ENCODE measurements at places on chromosomes 3 and 15. TPM values are rescaled to one million over a fixed set of nuclear protein-coding genes. Genes with fewer than 3 reads are reported as not detected.

DNA sequence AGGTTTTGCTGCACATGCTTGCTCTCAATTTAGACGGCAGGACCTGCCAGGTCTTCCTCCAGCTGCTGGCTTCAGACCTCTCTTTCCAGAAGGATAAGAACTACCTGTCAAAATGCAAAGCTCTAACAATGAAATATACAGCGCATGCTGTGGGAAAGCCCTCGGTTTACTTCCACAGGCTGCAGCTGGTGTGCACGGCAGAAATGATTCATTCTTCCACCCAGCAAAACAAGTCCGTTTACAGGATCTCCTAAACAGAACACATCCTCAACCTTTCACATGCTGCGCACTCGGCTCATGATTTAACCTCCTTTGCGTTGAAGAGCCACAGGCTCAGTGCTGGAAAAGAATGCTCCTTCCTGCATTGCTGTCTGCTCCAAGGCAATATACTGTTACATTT lies 92.4 kb upstream of the WNT5A start:
- DNase-seq: no peak

DNA sequence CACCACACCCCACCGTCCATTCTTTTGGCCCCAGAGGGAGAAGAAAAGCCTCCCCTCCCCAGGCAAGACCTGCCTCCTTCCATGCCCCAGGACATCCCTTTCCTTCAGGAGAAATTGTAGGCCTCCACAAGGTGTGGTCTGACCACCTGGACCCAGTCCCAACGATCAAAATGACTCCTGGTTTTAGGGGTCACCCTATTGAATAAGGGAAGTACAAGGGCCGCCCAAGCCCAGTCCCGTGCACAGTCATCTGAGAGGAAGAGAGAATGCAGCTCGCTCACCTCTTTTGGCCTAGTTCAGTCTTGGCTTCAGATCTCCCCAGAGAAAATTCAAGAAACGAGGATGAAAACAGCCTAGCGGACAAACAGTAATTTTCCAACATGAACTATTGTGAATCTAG lies 249.1 kb downstream of the UACA start:
- no peak for DNase-seq

STRA6 gene
- 14.1 TPM for polyA plus RNA-seq

DNA sequence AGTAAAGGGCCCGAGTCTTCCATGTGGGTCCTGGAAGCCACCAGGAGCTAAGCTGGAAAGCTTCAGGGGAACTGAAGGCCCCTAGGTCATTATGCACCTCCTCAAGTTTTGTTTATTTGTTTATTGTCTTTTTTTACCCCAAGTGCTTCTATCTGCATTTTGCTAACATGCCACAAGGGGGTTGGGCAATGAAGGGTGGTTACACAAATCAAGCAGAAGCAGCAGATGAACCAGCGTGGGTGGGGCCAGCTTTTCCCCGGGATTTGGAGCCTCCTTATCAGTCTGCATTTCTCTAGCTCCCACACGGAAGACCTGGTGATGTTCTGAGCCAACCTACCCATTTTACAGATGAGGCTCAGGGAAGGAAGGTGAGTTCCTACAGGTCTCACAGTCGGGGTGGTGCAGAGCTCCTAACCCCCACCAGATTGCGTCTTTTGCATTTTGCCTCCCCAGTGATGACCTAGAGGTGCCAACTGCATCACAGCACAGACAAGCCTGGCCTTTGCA lies 16.8 kb downstream of the TMC3 start:
- no peak for DNase-seq

CDAN1 gene
- polyA plus RNA-seq: 17.1 TPM

DNA sequence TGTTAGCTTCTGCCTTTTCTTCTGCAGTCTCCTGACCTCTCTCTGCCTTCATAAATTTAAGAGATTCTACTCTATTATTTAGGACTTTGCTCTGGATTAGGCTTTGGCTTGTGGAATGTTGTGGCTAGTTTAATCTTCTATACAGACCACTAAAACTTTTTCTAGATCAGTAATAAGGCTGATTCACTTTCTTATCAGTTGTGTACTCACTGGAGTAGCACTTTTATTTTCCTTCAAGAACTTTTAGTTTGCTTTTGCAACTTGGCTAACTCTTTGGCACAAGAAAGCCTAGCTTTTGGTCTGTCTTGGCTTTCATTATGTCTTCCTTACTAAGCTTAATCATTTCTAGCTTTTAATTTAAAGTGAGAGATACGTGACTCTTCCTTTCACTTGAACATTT lies 265.5 kb upstream of the TBC1D5 start:
- DNase-seq: no peak

DNA sequence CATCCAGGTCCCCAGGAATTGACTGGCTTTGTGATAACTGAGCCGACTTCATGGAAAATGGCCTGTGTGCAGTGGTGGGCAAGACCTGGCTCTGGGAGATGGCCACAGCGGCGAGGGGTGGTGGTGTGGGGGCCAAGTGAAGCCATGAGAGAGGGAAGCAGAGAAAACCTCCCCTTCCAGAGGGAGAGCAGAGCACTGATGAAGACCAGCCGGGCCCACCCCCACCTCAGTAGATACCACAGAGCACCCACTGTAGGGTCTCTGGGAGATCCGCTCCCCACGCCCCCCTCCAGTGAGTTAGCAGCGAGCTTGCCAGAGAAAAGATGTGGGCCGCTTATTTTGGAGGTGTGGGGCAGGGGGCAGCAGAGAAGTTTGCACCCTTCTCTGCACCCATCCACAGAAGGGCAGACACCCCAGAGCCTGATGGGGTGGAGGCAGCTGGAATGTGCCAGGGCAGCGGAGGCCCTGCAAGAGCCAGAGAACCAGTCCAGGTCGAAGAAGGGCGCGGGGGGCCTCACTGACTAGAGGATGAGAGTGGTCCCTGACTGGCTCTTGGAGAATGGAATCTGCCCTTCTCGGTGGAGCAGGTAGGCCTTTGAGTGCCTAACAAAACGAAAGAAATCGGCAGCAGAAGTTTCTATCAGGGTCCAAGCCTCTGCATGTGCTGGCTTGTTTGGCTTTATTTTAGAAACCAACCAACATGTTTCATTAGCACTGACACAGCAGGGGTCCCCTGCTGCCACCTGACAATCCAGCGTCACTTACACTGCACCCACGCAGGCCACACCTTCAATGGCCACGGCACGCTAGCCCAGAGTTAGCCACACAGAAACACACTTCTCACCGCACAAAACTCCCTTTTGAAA lies 28.3 kb downstream of the MELTF start:
- no peak for DNase-seq

- DNase-seq: peak; percentile 1
Measured at GRCh38 chr15:25724899-25725298, 138.2 kb downstream of the ATP10A start.

DNA sequence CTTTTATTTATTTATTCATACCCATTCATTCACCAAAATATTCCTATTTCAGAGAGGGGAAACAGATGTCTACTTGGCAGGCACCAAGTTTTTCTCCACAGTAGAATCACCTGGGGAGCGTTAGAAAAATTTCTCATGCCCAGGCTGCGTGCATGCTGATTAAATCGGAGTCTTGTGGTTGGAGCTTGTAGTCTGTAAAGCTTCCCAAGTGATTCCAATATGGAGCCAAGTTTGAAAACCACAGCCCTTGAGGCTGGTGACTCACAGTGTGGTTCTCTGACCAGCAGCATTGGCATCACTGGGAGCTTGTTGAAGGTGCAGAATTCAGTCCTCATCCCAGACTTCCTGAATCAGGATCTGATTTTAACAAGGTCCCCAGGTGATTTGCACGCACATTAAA lies 49.7 kb downstream of the PDHB start:
- no peak for DNase-seq

DNA sequence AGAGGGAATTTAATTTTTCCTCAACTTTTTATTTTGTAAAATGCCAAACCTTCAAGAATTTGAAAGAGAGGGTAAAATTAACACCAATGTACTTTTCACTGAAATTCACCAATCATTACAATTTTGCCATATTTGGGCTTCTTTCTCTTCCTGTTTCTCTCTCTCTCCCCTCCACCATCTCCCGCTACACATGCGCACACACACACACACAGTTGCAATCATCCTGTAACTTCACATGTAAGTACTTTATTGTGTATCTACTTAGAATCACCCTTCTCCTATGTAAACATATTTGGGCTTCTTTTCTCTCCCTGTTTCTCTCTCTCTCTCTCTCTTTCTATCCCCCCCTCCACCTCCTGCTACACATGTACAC lies 7.4 kb downstream of the ARL14 start:
- DNase-seq: no peak

CELF6 gene
- polyA plus RNA-seq: 10.1 TPM

- DNase-seq: no peak
Measured at GRCh38 chr3:169334991-169335390, 328.5 kb downstream of the MECOM start.

GNAT1 gene
- polyA plus RNA-seq: 2.3 TPM

ATP2B2 gene
- 1.1 TPM for polyA plus RNA-seq

DNA sequence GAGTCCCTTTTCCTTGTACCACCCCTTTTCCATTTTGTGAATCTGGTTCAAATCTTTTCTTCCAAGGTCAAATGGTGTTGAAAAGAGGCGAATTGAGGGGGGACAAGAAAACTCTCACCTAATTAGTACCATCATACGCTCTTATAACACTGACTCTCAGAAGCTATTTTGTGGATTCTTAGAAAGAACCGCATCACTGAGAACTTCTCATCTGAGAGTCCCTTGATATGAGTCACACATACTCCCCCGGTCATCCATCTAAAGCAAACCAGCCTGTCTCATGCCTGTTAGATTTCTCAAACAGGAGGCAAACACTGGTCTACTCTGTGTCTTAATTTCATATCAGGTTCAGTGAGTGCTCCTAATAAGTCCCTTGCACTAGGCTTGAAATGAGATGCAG lies 76.5 kb upstream of the SPRED1 start:
- DNase-seq: no peak

GRCh38 chr3:79140708-79141107 lies 627.1 kb downstream of the ROBO1 start:
- no peak for DNase-seq

GRCh38 chr15:59266028-59266427 lies 59.4 kb downstream of the LDHAL6B start:
- no peak for DNase-seq

GRCh38 chr3:2870724-2871333 lies 239.3 kb downstream of the IL5RA start:
- no peak for DNase-seq

GOLGA8S gene
- polyA plus RNA-seq: 15.5 TPM

RASL12 gene
- 43.9 TPM for polyA plus RNA-seq

- DNase-seq: no peak
Measured at GRCh38 chr3:20069178-20069532, 28.9 kb downstream of the KAT2B start.

GRCh38 chr3:16315623-16316022 lies 50.6 kb downstream of the OXNAD1 start:
- no peak for DNase-seq

STAB1 gene
- 41.7 TPM for polyA plus RNA-seq

DNA sequence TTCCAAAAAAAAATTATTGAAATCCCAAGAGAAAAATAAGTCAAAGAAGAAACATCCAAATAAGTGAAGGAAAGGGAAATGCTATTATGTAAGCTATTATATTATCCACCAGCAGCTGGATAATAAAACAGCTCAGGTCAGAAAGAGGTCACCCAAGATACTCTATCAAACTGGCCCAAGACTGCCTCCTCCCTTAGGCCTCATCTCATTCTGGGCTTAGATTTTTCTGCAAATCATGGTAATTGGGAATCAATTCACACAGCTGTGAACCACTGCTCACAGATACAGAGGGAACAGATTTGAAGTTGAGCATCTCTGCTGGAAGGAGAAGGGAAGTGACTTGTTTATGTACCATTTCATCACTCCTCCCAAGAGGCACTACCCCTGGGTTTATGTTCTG lies 294.6 kb upstream of the DPPA4 start:
- DNase-seq: no peak

DNA sequence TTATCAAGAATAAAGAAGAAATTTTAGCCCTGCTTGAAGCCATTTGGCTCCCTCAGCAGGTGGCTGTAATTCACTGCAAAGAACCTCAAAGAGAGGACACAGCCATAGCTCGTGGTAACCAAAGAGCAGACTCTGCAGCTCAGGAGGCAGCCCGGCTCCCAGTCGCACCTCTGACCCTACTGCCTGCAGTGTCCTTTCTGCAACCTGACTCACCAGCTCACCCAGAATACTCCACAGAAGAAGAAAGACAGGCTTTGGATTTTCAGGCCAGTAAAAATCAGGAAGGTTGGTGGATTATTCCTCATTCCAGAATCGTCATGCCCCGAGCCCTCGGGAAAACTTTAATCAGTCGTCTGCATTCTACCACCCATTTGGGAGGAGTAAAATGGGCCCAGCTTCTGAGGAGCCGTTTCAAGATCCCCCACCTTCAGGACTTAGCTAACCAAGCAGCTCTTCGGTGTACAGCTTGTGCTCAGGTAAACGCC lies 38.6 kb downstream of the ZBTB11 start:
- DNase-seq: no peak

DNA sequence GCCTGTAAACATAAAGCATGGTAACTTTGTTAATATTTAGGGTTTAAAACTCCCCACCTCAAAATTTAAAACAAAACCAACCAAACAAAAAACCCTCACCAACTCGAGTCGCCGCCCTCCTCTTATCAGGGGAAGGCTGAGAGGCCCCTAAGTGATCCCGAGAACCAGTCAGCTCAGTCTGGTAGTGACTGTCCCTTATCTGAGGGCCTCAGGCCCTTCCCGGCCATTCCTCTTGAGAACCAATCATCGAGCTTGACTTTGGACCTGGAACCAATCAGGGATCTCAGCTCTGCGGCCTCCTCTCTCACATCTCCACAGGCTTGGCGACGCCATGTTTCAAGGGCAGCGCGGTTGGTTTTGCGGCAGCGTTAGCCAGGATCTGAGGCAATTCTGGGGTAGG lies at the start of gene TERB2:
Gene TERB2, plus strand, starts transcription at position 300 of the 400 bp plus-strand sequence. Its CDS starts 32 bp downstream, at position 332.
- DNase-seq: peak; percentile 62

DNA sequence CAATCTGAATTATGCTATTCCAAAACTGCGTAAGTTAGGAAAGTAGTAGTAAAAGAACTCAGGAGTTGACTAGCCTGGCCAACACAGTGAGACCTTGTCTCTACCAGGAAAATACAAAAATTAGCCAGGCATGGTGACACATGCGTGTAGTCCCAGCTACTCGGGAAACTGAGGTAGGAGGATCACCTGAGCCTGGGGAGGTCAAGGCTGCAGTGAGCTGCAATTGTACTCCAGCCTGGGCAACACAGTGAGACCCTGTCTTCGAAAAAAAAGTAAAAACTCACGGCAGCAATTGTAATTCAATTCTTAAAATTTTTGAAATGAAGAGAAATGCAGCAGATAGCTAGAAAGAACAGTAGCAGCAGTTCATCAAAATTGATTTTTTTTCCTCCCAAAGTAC lies 9.7 kb downstream of the GABPB1 start:
- DNase-seq: no peak

GRCh38 chr3:61420136-61420759 lies 141.1 kb upstream of the PTPRG start:
- DNase-seq: no peak

DNA sequence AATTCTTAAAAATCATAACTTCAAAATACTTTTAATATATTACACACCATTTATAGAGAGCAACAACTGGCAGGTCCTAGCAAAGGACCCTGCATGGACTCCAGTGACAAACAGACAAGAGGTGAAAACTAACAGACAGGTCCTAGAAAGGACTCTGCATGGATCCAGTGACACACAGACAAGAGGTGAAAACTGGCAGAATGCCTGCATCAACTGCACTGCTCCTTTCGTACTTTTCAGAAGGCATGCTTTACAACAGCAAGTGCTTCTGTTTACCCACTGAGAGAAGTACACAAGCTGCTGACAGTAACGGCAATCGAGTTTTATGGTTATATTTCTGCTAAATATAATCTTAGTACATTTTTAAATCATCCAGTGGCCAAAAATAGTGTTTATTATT lies 24.3 kb upstream of the GP5 start:
- DNase-seq: no peak

GRCh38 chr15:80779658-80780415 lies 667 bp downstream of the CEMIP start:
- peak; percentile 38 for DNase-seq

AP3B2 gene
- 22.9 TPM for polyA plus RNA-seq

- DNase-seq: no peak
Measured at GRCh38 chr3:55244247-55244646, 242.9 kb downstream of the WNT5A start.
